Amygdala (tissue), 56 donors: ENCODE measurements at places on chromosomes 5 and 9.

DNA sequence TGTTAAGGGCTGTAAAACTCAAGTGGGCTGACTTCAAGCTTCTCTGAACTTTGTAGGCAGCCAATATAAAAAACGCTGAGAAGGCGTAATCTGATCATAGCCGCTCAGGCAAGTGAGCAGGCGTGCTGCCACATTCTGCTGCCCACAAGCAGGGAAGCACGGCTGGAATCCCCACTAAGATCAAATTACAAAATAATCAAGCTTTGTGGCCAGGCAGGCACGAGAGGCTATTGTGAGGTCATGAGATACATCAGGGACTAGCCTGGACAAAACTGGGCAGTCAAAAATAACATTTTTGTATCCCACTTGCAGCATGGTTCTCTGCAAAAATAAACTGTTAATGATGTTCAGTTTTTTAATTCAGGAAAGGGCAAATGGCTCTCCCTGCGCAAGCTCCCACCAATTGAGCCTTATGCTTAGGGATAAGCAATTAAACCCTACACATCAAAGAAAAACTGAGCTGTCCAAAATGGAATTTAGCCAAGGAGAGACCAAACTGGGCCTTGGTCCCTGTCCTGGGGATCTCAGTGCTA, 64.0 kb downstream of the POU5F2 start:
- DNase-seq: no peak

DNA sequence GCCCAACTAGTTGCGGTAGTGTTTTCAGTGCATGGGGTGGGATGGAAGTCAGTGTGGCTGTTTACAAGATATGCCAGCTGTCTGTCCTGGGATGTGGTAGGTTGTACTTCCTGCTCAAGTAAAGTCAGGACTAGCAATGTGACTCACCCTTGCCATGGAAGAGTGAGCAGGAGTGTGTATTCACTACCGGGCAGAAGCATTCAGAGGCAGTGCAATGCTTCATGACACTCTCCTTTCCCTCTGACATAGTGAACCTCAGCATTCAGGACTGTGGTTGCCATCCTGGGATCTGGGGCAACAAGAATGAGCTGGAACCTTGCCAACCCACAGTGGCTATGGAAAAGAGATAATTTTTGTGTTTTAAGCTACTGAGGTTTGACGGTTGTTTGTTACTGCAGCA, 68.9 kb downstream of the BOD1 start:
- DNase-seq: no peak

- DNase-seq: no peak
These were observed 73.4 kb downstream of the FBXO38 start for GRCh38 chr5:148457183-148457620.

DNA sequence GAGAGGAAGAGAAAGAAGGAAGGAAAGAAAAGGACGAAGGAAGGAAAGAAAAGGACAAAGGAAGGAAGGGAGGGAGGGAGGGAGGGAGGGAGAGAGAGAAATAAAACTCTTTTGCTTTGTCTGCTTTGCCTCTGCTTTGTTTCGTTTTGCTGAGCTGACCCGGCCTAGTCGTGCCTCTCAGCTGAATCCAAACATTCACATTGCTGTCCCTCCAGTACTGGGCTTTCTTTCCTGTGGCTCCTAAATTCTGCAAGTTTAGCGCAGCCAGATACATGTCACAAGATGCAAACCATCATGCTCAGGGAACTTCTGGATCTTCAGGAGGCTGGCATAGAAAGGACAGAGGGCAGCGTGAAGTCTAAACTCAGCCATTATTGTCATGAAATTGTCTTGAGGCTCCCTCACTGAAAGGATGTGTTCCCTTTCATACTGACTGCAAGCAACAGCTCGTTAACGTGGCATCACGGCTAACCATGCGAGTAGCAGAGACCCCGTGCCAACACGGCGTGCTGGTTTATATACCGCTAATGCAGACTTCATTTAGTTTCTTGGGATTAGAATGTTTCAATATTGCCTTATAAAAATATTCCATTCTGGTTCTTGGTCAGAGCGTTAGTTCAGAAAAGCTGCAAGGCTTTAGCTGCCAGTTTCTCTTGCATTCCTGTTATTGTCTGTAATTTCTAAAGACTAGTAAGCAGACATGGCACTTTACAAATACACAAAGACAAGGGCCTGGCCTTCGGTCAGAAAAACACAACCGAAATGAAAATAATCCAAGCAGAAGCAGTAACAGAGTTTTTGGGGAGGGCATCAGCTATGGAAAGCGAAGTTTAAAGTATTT, 94.2 kb downstream of the TMEM174 start:
- no peak for DNase-seq

DNA sequence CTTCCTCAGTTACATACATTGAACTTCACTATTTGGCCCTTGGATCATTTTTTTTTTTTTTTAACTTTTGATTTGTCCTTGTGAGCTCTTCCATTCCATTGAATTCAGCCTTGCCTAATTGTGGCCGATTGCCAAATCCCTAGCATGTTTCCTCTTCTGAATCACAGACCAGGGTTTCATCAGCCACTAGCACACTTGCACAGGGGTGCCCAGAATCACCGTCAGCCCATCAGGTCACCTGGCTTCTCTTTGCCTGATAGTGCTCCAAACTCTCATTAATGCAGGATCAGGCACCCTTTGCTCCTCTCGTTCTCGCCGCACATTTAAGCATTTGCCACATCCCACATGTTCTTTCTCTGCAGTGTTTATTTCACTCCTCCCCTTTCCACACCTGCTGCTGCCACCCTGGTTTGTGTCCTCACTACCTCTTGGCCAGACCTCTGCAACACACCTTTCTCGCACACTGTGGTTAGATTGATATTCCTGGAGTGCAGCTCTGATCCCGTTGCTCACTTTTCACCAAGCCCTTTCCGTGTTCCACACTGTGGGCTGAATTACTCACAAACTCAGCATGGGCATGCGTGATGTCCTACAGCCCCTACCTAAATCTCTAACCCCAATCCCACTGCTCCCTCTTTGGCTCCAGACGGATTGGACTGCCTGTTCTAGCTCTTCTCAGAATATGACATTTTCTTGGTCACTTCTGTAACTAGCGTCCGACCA, 9.8 kb downstream of the PIK3R1 start:
- no peak for DNase-seq

- DNase-seq: no peak
These were observed 111.9 kb downstream of the PJA2 start for GRCh38 chr5:109297900-109298299.

DNA sequence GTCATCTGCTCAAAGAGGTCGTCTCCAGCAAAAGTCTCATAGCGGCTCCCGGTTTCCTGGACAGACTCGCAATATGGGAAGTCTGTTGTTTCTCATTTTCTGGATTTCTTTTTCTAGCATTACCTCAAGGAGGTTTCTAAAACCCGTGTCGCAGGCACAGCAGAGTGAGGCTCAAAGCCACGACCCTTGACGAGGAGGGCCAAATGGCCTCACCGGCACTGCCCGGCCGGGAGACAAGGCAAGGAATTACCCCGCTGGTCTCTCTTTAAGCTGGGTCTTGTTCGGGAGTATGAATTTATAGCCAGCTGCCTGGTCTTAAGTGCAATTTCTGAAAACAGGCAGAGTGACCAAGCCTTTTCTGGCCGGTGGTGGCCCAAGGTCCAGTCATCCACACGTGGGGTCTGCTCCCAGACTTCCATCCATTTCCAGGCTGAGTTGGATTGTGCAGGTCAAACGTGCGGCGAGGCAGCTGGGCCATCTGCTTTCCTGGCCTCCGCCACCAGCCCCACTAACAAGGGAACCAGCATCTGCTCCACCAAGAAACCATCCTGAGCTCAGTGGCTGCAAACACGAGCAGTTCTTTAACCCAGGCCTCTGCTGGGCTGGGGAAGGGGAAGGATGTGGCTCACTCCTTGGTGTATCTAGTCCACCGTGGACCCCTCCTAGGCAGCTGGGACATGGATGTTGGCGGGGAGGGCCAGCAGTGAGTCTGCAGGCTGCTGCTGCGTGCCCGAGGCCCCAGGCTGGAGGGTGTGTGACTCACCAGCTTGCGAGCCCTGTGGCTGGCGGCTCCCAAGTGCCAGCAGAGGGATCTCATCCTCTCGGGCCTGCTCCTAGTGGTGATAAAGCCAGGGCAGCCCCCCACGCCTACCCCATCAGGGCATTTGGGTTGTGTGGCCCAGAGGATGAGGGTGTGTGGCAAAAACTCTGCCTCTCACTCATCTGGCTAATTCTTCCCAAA, 55.6 kb upstream of the COL5A1 start:
- no peak for DNase-seq

DNA sequence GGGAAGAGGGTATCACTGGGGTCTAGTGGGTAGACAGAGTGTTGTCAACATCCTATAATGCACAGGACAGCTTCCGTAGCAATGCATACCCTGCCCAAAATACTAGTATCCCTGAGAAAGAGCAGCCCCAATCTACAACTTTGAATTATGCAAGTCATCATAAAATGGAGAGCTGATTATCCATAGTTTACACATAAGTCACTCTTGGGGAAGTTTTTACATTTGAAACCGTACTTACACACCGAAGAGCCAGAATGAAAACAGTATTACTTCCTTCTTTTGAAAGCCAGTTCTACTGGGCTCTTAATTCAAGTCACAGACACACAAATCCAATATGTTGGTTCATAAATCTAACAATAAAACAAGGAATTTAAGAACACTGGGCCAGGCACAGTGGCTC, 21.6 kb downstream of the RNF145 start:
- no peak for DNase-seq

- DNase-seq: no peak
These were observed 47.1 kb upstream of the AKNA start for GRCh38 chr9:114434878-114435311.

DNA sequence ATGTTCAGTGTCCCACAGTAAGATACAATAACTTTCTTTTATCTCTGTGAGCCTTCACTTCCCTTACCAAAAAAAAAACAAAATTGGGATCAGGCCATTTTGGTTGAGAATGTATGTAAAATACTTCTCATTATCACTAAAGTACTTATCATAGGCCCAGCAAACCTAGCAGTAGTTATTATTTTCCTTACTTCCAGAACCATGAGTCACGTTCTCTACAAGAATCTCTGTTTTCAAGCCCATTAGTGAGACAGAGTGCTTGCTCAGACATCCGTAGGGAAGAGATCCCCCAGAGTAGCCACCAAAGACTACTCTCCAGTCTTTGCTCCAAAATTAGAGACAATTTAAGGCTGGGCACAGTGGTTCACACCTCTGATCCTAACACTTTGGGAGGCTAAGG, 103.9 kb upstream of the NR5A1 start:
- DNase-seq: no peak

DNA sequence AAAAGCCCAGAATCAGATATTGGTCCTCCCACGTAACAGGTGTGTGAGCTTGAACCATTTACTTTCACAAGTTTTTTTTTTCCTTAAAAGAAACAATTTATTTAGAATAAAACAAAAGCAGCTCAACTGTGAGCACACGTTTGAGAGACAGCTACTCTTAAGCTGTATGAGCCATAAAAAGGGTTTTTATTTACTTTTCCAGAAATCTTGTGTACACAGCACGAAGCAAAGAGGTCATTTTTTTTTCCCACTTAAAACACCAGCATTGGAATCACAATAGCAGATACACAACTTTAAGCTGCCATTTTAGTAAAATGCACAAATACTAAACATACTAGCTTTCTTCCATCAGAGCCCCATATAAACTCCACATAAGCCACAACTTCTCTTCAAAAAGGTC, 44.6 kb downstream of the JAKMIP2 start:
- no peak for DNase-seq

- no peak for DNase-seq
These were observed 1.6 kb downstream of the URM1 start for GRCh38 chr9:128372784-128373183.

GRCh38 chr9:94096819-94097577, 12.7 kb downstream of the PTPDC1 start:
- DNase-seq: no peak

DNA sequence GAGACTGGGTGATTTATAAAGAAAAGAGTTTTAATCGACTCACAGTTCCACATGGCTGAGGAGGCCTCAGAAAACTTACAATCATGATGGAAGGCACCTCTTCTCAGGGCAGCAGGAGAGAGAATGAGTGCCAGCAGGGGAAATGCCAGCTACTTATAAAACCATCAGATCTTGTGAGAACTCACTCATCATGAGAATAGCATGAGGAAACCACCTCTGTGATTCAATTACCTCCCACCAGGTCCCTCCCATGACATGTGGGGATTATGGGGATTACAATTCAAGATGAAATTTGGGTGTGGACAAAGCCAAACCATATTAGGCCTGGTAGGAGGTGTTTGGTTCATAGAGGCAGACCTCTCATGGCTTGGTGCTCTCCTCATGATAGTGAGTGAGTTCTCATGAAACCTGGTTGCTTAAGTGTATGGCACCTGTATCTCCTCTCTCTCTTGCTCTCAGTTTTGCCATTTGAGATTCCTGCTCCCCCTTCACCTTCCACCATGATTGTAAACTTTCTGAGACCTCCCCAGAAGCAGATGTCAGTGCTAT, 39.8 kb downstream of the GAPT start:
- DNase-seq: no peak

DNA sequence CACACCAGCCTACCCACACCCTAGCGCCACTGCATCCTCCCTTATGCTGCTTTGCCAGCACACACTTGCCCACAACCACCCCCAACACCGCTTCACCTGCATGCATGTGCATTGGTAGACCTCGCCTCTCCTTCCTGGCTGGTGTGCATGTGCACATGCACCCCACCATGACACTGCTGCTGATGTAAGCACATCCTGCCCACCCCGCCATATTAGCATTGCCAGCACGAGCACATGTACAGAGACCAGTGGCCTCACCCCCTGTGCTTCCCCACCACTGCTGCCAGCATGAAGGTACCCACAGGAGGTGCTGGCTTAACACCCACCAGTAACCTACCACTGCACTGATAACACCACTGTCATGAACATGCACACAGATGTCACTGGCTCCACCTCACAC, 218.2 kb downstream of the SLCO4C1 start:
- DNase-seq: no peak

DNA sequence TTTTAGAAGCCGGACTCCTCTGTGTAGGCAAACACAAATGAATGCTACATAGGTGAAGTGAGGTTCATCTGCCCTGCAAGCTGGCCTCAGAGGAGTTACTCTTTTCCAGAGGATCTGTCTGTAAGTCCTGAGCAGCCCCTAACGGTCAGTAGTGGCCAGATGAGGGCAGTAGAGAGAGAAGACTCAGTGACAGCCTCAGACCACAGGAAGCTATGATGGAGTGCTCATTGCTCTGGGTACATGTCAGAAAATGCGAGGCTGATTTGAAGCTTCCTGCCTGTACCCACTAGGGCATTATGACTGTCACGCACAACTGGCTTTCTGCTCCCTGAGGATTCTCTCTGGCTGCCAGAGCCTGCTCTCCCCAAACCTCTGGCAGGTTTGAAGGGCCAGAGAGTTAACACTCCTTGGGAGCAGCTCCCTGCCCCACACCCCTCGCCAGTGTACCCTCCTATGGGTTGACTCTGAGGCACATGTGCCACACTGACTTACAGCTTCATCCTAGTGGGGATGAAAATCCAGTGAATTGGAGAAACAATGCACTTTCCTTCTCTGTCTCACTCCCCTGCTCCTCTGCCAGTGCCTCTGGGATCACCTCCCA, 141.5 kb downstream of the GABRG2 start:
- no peak for DNase-seq

- DNase-seq: no peak
These were observed 136.1 kb upstream of the ELAVL2 start for GRCh38 chr9:23962101-23962500.

- DNase-seq: no peak
These were observed 236.6 kb downstream of the NR3C1 start for GRCh38 chr5:143166661-143167420.

- no peak for DNase-seq
These were observed 127.9 kb upstream of the TARS1 start for GRCh38 chr5:33312571-33313549.
